ENCODE measurements at places on chromosomes 12 and 14. TPM values are rescaled to one million over a fixed set of nuclear protein-coding genes. Genes with fewer than 3 reads are reported as not detected.

The DNAI7 gene
- not detected for total RNA-seq

DNA sequence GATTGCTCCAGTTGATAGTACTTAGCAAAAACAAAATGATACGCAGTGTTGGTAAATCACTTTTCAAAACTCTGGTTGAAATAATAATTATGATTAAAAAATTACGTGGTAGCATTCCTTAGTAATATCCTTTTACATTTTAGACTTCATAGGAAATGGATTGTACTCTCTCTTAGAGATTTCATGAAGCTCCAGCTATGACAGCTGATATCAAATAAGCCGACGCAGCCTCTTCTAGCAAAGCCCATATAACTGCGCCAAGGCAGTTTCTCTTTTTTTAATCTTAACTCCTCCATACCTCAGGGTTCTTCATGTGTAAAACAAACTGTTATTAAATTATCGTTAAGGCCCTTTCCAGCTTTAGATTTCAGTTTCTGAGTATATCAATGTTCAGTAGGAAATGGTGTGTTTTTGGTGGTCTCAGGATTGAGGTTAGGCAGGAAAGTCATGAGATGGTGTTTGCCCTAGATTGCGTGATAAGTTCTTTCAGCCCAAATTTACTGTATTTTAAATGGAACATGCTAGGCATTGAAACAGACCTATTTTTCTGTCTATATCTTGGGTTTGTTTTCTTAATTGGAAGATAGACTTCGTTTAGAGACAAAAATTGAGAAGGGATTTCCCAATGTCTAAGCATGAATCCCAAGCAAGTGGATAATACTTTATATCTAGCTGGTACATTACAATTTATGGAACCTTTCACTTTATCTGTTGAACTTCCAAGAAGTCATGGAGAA is 902 bp upstream of the CFL2 start:
- DNase-seq, result no peak

DNA sequence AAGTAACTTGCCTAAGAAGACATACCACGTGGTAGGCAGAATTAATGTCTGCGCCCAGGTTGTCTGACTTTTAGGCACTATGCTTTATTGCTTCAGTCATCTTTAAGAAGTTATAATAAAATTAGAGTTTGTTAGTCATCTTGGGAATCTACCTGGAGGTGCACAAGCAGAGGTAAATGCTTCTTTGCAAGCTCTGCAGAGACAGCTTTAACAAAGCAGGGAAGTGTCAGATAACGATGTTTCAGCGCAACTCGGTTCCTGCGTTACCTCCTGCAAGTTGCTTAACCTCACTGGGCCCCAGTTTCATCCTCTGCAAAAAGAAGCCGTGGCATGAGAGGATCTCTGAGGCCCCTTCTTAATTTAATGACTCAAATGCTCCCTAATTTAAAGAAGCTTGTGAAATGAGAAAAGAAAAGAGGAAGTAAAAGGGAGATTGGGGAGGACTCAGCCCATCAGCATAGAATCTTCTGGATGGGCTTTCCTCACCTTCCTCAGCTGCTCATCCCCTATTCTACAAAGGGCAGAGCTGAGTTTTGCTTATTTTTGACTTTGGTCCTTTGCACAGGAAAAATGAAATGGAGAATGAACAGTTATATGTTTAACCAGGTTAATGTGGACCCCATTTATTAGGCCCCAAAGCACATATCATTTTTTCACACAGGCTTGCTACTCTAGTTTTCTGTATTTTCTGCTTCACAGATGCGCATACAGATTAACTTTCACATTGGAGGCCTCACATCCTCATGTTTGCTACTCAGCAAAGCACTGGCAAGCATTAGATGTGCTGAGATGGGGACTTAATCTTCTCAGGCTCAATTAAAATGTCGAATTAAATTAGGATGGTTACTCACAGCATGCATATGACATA is 5.1 kb downstream of the ARHGDIB start:
- DNase-seq, result no peak

DNA sequence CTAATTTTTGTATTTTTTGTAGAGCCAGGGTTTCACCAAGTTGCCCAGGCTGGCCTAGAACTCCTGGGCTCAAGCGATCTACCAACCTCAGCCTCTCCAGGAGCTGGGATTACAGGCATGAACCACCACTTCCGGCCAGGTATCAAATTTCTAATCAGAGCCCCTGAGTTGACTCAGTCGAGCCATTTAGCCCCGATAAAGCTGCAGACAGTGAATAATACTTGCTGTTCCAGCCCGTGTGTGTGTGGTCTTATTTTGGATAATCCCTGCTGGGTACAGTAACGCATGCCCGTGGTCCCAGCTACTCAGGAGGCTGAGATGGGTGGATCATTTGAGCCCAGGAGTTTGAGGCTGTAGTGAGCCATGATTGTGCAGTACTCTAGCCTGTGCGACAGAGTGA is 57.0 kb downstream of the TEAD4 start:
- no peak for DNase-seq
